NCI-H187 treated with DMSO at 0.1 percent for 48 hours (cell line): ENCODE measurements at places on chromosomes 6 and 20.

GRCh38 chr6:131136021-131136786 lies 937 bp downstream of the AKAP7 start:
- no peak for DNase-seq

GRCh38 chr6:144667532-144668503 lies 382.7 kb downstream of the UTRN start:
- DNase-seq = no peak

DNA sequence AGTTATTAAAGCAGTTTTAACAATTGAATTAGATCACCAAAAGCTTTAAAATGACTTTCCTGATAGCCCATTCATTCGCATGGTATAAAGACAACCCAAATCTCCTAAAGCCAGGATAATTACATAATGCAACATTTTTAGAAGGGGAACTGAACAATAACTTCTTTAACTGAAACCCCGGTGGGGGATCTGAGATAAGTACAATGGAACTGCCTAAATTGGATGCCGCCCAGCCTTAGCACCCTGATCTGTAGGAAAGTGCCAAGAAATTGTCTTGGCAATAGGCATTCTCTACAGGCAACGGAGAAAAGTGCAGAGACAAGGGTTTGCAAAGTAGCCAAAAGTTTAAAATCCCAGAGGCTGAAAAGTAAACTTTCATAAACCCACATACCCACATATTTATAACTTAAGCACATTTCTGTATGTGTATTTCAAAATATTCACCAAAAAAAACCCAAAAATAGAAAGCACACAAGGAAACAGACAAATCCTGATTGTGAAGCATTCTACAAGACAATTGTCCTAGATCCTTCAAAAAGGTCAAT lies 98.8 kb upstream of the BEND6 start:
- DNase-seq = no peak

- DNase-seq = no peak
Measured at GRCh38 chr20:61932711-61933480, 132.8 kb downstream of the TAF4 start.

DNA sequence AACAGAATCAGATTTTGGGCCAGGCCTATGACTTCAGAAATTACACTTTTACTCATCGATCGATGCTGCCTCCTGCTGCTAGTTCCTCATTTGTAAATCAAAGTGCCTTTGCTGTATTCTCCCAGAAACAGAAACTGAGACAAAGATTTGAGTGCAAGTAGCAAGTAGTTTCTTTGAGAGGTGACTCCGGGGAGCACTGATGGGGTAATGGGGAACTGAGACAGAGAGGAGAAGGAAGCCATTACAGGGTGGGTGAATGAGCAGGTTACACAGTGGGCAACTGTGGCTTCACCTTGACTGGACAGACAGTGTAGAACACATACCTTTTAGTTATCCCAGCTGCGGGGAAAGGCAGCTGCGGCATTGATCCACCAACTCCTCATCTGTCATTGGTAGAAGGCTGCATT lies 9.7 kb upstream of the CD40 start:
- no peak for DNase-seq

DNA sequence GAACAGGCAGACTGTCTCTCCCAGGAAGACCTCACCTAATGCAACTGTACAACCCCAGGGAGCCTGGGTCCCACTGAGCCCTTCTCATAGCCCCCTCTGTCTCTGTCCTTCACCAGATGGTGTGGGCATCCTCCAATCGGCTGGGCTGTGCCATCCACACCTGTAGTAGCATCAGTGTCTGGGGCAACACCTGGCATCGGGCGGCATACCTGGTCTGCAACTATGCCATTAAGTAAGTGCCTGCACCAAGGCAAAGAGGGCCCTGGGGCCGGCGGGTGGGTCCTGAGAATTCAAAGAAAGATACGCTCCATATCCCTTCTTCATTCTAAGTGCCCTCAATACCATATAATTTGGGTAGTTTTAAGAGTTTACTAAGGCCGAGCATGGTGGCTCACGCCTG lies 8.3 kb downstream of the R3HDML start:
- no peak for DNase-seq

DNA sequence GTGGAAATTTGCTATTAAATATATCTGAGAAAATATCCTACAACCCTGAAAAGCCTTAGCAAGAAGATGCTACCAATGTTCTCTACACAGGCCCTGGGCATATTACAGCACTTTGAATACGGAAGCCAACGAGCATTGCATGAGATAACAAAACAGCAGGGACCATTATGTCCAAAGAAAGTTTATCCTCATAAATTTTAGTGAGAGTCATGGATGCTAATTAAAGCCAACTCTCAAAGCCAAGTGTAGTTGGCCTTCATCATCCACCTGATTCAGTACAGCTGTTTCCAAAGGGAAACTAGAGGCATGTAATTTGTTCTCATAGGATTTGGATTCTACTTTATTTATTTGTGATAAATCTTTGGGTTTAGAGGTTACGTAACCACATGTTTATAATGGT lies 564.8 kb downstream of the RFPL4B start:
- DNase-seq = no peak

DNA sequence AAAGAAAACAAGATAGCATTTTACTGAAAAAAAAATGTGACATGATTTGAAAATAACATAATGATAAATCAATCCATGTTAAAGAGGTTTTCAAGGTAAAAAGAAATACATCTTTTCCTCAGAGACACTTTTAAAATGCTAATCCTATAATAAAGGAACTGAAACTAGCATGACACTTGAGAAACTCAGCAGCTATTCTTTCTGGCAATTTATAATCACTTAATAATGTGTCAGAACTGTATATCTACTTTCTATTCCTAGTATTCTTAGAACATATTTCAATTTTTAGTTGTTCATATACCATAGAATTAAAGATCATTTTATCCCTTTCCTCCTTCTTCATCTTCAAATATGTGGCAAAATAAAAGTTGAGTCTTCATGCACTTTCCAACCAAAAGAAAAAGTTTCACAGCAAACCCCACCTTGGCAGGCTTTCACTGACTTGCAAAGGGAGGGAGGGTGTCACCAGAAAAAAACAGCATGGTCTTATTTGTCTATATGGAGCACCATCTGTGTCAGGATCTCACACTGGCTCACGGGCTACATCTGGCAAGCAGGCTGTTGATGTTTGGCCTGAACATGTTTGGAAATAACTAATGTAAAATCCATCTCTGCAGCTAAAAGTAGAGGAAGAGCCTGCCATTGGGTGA lies 48.5 kb downstream of the FHL5 start:
- no peak for DNase-seq
